ENCODE measurements at places on chromosomes 11 and 22. TPM values are rescaled to one million over a fixed set of nuclear protein-coding genes. Genes with fewer than 3 reads are reported as not detected.

The SMTNL1 gene
- not detected for total RNA-seq

The MRGPRE gene
- total RNA-seq = not detected

The TRIM34 gene
- total RNA-seq = 1.6 TPM

The CYB5R2 gene
- total RNA-seq = 2.9 TPM

The KRTAP5-2 gene
- not detected for total RNA-seq

The TMPRSS6 gene
- 0.04 TPM for total RNA-seq

The OR52E8 gene
- total RNA-seq = not detected

The ZC3H12C gene
- 30.7 TPM for total RNA-seq

The POU2F3 gene
- total RNA-seq = 0.62 TPM

All from PC-3 (cell line).